ENCODE measurements at places on chromosomes 2 and 18. TPM values are rescaled to one million over a fixed set of nuclear protein-coding genes. Genes with fewer than 3 reads are reported as not detected.

The PLB1 gene
- 1.8 TPM for total RNA-seq

The MITD1 gene
- total RNA-seq: 28.8 TPM

The GLS gene
- 192 TPM for total RNA-seq

The KCTD1 gene
- 7.4 TPM for total RNA-seq
